ENCODE measurements at places on chromosomes 6 and 20.

DNA sequence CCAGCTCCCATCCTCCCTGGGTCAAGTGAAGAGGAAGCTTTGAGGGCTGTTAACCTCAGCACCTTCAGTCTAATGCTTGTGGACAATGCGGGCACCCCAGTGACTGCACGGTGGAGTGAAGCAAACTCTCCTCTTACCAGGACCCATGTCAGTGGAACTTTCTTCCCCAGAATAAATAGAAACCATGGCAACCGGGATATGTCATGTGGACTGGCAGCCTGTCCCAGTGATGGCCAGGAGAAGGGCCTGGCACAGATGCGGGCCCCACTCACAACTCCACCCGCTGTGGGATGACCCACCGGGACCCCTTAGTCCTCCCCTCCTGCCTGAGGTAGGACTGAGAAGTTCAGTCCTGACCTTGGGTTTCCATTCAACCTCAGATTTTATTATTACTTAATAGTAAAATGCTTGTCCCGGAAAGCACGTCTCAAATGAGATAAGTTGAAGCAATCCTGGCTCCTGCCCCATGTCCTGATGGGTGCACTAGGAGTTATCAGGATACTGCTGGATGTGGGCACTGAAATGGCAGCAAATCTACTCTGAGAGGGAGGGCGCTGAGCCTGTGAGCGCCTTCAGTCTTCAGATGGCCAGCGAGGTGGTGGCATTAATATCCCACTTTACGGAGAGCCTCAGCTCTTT lies 23.5 kb downstream of the TOX2 start:
- no peak for DNase-seq

DNA sequence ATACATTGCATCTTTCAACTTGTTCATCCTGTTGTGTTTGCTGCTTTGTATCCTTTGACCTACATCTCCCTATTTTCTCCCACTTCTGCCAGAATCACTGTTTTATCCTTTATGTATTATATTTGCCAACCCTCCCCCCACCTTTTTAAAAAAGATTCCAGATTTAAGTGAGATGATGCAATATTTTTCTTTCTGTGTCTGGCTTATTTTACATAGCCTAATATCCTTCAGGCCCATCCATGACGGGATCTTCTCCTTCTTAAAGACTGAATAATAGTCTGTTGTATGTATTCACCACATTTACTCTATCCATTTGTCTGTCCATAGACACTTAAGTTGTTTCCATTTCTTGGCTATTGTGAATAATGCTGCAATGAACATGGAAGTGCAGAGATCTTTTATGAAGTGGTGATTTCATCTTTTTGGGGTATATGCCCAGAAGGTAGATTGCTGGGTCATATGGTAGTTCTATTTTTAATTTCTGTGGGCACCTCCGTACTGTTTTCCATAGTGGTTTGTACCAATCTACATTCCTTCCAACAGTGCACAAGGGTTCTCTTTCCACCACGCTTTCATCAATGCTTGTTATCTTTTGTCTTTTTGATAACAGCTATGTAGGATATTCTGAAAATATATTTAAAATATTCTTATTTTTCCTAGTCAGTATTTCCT lies 181.0 kb downstream of the CDKAL1 start:
- no peak for DNase-seq

DNA sequence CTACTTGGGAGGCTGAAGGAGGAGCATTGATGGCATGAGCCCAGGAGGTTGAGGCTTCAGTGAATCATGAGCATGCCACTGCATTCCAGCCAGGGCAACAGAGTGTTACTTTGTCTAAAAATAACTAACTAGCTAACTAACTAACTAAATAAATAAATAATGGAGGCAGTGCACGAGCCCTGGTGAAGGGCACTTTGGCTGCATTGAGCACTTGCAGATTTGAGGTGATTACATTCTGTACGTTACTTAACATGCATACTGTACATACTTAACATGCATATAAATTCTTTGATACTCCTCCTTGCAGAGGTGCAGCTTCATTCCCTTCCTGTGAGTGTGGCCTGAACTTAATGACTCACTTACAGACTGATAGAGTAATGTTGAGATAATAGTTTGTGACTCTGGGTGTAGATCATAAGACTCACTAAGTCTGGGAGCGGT lies 10.7 kb downstream of the HLA-A start:
- no peak for DNase-seq

DNA sequence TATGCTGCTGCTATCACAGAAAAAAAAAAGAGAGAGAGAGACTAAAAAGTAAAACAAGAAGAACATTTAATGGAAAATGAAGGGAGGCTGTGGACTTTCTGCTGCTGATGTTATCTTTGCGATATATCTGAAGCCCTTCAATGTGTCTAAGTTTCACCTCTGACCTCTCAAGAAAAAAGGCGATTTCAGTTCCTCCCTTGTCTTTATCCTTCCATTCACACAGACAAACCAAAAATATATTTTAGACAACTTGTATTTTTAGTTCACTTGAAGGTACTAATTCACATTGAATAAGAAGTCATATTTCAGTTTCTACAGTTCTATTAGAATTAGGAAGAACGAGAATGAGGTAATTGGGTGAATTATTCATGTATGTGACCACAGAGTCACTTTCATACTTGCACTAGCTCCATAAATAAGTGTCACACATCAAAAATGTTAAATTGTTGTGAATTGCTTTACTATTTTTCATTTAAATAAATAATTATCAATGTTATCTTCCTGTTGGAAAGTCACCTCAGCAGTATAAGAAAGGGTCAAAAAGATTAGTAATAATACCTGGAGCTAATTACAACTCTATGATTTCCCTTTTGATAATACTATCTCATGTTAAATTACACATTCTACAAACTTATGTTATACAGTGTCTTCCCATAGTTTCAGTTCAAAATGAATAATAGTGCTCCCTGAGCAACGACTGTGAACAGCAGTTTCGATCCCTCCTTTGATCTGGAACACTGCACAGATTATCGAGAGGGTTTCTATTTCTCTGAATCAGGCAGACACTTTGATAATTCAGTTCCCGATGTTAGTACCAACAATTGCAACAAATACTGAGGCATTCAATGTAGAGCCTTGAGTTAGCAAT lies 85.2 kb upstream of the PLCB4 start:
- DNase-seq, result no peak

DNA sequence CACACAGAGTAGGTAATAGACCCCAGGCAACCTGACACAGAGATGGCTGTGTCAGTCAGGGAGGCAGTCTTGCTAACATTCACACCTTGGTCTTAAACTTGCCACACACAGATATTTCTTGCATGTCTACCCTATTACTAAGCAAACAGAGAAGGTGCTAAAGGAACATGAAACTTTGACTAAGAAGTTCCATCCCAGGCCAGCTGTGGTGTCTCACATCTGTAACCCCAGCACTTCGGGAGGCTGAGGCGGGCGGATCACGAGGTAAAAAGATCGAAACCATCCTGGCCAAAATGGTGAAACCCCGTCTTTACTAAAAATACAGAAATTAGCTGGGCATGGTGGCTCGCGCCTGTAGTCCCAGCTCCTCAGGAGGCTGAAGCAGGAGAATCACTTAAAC lies 222.4 kb upstream of the JARID2 start:
- no peak for DNase-seq

GRCh38 chr6:125717120-125717731 lies 32.2 kb upstream of the HEY2 start:
- DNase-seq, result no peak

DNA sequence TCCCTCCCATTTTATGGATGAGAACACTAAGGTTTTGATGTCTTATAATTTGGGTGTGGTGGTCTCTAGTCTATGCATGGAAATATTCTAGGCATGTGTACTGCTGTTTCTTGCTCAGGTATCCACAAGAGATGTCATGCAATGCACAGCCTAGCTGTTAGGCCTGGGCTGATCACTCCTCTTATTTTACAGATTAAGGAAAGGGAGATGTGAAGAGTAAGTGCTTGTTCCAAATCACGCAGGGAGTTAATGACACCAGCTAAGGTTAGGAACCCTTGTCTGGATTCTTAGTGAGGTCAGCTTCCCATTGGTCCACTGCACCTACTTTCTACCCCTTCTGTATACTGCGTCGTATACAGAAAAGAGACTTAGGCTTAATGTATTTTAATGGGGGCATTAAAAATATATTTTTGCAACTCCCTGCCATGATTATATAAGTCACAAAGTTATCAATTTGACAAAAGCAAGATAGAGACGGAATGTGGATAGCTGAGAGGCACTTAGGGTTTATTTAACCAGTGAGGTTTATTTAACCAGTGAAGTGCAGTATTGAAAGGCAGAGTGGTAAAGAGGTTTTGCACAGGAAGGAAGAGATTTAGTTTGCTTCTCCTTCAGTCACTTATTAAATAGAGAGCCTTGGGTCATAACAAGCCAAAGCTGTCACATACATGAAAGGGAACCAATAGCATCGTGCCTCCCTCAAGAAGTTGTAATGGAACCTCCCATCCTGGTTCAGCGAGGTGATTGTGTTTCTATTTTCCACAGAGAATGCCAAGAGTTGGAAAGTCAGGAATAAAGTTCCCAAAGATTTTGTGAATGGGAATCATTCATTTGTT lies 95.0 kb upstream of the FAM184A start:
- no peak for DNase-seq

GRCh38 chr6:150739711-150740349 lies 125.7 kb upstream of the MTHFD1L start:
- DNase-seq, result no peak

- DNase-seq, result no peak
Measured at GRCh38 chr6:158053377-158054313, 72.0 kb downstream of the SYNJ2 start.

- no peak for DNase-seq
Measured at GRCh38 chr6:46331461-46331860, 159.8 kb downstream of the RCAN2 start.

GRCh38 chr6:122494665-122495272 lies 23.2 kb upstream of the SERINC1 start:
- DNase-seq, result no peak

DNA sequence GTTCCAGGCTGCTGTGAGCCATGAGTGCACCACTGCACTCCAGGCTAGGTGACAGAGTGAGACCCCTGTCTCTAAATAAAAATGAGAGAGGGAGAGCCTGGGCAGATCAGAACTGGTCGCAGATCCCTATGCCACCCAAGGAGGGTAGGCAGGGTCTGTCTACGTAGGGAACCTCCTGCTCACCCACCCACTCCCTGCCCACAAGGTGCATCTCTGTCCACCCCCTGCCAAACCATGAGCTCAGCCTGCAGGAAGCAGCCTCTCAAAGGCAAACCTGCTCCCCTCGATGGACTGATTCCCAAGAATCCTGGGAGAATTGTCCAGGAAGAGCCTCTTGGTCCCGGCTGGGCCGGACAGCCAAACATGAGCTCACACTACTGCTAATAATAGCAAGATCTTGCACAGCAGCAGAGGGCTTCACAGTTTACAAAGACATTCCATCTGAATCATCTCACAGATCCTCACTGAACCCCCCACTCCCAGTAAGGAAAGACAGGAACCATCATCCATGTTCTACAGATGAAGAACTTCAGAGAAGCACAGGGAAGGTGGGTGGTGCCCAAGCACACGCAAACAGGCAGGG lies 27.8 kb upstream of the TLDC2 start:
- DNase-seq, result no peak

DNA sequence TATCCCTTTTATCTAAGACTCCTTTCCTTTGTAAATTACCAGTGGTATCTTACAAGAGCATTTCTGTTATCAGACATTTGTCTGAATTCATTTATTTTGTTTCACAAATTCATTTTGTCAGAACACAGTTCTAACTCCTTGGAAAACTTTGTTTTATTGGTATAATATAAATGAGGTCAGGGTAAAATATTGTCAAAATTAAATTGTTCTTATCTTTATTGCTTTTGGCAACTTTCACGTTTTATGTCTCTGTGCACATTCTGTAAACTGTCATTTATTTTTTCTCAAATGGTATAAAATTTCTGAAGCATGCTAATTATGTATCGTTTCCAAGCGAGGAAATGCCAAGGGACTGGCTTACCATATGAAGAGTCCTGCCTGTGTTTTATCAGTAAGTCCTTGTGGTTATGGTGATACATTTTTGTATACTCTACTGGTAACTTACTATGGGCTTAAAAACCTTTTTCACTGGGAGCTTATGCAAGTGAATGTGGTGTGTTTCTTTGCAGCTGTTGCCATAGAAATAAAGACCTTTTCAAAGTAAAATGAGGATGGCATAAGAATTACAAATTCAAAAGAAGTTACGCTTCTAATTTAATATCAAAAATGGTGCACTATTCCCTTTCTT lies 214.2 kb downstream of the COL19A1 start:
- DNase-seq, result no peak

- peak; percentile 63 for DNase-seq
Measured at GRCh38 chr6:43506667-43507471, 3.3 kb downstream of the LRRC73 start.

DNA sequence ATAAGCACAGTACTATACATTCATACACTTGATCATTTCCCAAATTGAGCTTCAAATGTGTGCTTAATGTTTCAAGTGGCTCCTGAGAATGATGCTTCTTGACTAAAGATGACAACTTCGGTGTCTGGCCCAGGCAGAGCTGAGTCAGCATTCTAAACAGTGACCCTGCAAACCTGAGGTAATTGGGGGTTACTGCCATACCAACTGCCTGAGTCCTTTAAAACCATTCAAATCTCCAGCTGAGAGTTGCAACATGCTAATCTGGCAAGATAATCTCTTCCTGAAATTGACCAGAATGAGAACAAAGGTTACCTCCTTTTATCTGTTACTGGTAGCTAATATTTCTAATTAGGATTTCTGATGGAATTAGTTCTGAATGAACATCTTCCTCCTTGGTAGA lies 8.2 kb downstream of the BACH2 start:
- no peak for DNase-seq

- no peak for DNase-seq
Measured at GRCh38 chr20:42204109-42204660, 586.0 kb upstream of the CHD6 start.

DNA sequence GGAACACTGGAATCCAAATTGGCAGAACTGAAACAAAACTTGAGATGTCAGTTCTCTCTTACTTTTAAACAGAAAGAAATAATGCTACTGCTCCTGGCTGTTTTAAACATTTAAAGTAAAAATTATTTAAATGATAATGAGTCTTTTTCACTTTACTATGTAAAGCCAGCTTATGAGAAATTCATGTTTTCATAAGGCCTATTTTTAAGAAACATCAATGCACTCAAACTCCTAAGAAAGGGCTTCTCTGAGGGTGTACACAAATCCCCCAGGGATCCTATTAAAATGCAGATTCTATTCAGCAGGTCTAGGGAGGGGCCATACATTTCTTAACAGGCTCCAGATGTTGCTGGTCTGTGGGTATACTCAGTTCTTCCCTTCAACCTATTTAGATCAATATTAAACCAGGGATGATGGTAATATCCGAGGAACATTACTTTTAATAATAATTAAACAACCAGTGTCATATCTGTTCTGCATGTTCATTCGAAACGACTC lies 2.3 kb downstream of the FERMT1 start:
- DNase-seq, result no peak

DNA sequence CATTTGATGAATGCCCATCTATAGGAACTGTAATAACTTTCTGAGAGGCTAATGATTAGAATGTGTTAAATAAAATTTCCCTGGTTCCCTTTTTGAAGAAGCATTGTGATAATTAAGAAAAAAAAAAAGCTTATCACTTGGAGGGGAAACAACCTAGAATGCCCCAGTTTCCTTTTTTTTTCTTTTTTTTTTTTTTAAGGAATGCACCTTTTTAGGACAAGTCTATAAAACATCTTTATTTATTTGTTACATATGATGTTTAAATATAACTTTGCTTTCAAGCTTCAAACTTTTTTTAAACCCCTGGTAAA lies 7.3 kb upstream of the MRPS10 start:
- DNase-seq, result no peak

- DNase-seq, result no peak
Measured at GRCh38 chr6:158439255-158439654, 120.6 kb upstream of the TMEM181 start.

- DNase-seq, result no peak
Measured at GRCh38 chr20:24328901-24329300, 140.5 kb upstream of the SYNDIG1 start.

- DNase-seq, result no peak
Measured at GRCh38 chr6:38142178-38142902, 322.8 kb downstream of the ZFAND3 start.

All from T-helper 17 cell (primary cell).